ENCODE measurements at places on chromosomes 2 and 18. TPM values are rescaled to one million over a fixed set of nuclear protein-coding genes. Genes with fewer than 3 reads are reported as not detected.
A peak's percentile ranks its signal among the peaks of the same experiment; 100 is the strongest.

The LBH gene
- total RNA-seq, result 61.2 TPM

The ECEL1 gene
- total RNA-seq, result not detected

The GPBAR1 gene
- not detected for total RNA-seq

DNA sequence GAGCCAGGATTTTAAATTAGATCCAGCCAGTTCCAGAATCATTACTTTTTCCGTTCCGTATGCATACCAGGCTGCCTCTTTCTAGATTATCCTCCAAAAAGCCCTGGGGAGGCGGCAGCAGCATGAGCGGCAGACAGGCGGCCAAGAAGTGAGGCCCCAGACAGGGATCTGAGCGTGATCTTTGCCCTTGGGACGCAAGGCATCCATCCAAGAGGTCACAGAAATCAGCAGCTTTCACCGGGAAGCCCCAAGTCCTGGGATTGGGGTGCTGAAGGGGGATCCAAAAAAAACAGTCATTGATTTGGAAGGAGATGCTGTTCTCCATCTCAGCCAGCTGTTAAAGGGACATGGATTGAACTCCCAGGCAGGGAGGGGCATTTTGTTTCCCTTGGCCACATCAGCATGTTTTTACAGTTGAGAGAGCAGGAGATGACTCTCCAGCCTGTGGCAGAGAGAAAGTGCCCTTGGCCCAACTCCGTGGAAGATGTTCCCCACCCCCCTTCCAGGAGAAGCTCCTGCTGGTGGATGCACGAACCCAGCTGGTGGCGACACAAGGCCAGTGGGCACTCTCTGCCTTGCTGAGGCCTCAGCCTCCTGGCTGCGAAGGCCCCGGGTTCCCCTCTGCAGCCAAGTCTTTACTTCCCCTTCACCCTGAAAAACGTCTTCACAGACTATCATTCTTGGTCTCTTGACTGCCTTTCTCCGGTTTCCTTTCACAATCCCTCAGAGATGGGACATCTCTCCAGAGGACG is 265.6 kb downstream of the ANAPC1 start:
- DNase-seq, result peak; percentile 90

DNA sequence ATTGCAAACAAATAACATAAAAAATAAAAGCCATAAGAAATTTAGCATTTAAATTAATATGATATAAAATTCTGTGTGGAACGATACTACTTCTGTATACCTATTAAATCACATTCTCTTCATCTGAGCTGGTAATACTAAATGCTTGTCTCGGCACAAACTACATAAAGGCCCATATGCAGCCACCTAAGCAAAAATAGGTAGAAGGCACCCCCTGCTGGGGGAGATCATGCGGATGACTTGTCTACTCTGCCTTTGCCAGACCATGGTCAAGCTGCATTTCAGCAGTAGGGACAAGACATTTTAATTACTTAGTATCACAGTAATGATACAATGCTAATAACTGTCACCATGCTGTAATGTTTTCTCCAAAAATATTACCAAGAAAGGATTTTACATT is 108.0 kb downstream of the CDH19 start:
- DNase-seq, result no peak

- DNase-seq, result peak; percentile 63
These were observed 1530.7 kb downstream of the LRP1B start for GRCh38 chr2:140600116-140600515.

DNA sequence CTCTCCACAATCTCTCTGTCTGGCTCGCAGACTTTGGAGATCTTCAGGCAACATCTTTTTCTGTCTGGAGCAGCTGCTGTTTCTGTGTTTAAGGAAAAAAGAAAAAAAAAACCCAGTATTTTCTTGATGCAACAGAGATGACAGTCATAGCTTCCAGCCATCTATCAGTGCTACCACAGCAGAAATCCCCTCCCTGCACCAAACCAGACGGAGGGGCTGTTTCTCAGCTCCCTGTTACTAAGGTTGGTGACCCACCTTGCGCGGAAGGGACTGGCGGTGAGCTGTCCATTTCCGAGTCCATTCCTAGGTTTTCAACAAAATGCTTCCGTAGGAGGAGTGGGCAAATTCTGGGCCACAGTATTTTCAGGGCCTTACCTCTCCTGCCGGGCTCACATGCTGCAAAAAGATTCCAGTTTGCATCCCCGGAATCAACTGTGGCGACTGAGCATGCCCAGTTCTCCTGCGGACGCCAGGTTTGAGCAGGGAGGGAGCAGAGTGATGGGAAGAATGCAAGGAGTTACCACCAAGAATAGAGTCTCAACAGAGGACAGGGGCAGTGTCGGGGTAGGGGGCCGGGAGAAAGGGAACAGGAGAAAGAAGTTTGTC is 1.2 kb downstream of the SLC4A10 start:
- no peak for DNase-seq

DNA sequence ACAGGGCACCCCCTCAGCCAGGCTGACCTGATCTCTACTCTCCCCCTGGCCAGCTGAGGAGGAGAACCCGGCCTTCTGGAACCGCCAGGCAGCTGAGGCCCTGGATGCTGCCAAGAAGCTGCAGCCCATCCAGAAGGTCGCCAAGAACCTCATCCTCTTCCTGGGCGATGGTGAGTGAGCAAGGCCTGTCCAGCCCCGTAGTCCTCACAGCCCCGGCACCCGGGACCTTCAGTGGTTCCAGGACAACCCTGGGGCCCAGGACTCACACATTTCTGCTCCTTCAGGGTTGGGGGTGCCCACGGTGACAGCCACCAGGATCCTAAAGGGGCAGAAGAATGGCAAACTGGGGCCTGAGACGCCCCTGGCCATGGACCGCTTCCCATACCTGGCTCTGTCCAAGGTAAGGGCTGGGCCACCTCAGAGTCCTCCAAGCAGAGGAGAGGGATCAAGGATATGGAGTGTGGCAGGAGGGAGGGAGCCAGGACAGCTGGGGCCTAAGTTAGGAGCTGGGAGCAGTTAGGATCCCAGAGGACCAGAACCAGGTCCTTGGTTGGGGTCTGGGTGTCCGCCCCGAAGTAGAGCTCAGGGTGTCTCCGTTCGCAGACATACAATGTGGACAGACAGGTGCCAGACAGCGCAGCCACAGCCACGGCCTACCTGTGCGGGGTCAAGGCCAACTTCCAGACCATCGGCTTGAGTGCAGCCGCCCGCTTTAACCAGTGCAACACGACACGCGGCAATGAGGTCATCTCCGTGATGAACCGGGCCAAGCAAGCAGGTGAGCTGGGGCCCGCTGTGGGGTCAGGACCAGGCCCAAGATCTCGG is 555 bp downstream of the ALPI start:
- DNase-seq, result no peak

- peak; percentile 63 for DNase-seq
These were observed 300.5 kb downstream of the INSIG2 start for GRCh38 chr2:118388771-118389170.

DNA sequence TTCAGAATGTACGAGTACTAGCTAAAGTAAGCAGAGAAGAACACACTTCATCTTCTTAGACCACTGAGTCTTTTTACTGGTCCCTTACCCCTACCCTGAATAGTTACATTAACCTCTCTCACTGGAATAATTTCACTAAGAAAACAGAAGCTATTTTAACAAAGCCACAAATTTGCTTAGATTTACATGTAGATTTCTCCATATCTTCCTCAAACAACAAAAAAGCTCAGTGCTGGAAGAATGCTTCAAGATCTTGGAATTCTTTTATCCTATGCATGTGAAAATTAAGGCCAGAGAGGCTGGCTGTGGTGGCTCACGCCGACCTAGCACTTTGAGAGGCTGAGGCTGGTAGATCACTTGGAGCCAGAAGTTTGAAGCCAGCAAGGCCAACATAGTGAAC is 35.2 kb downstream of the MOGAT1 start:
- DNase-seq, result no peak

Measured in fibroblast of the aortic adventitia (primary cell).